Neural progenitor cell (in vitro differentiated cells): ENCODE measurements at places on chromosomes 1 and 21.
A peak's percentile ranks its signal among the peaks of the same experiment; 100 is the strongest.

DNA sequence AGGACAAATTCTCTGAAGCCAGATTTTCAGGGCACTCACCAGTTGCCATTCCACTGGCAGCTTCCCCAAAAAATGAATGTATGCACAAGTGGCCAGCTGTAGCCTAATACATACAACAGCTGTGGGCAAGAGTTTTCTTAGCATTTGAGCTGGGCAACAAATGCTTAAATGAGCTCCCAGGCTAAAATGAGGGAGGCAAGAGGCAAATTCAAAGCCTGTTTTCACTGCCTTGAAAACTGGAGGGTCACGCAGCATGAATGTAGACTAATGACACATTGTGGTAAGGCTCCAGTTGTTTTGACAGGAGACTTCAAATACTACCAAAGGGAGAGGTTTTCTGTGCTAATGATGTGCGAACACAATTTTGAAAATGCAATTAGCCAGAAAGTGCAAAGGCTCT, 88.2 kb downstream of the TIAM1 start:
- H3K27ac ChIP-seq: peak overlapping the region; percentile 15
- no peaks in the 10 kb centered on the region for H3K36me3 ChIP-seq
- no peak overlapping the region for H3K4me3 ChIP-seq
- no peak for DNase-seq

GRCh38 chr1:236292425-236292824, 10.7 kb upstream of the ERO1B start:
- H3K4me1 ChIP-seq: peaks cover 5% of the 10 kb centered on the region
- no peaks in the 10 kb centered on the region for H3K27me3 ChIP-seq
- H3K27ac ChIP-seq: no peak overlapping the region
- H3K36me3 ChIP-seq: no peaks in the 10 kb centered on the region

DNA sequence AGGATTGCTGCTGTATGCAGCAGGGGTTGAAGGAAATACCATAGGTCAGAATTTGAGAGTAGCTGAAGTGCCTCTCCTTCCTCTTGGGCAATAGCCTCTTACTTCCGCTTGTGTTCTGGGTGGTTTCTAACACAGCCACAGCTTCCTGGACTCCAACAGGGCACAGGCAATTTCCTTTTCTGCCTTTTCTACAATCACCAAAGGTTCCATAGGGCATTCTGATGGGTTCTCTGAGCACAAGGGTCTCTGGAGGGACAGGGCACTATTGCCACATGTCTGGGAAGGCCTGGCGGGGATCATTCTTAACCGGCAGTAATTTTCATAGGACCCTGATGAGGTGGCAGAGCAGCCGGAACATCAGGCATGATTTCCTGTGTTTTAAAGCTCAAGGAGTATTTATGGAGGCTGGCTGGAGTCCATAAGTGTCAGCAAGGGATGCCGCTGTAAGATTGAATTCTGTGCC, 5.5 kb upstream of the AGTRAP start:
- no peak overlapping the region for H3K27ac ChIP-seq
- DNase-seq: no peak
- peaks cover 17% of the 10 kb centered on the region for H3K4me1 ChIP-seq

DNA sequence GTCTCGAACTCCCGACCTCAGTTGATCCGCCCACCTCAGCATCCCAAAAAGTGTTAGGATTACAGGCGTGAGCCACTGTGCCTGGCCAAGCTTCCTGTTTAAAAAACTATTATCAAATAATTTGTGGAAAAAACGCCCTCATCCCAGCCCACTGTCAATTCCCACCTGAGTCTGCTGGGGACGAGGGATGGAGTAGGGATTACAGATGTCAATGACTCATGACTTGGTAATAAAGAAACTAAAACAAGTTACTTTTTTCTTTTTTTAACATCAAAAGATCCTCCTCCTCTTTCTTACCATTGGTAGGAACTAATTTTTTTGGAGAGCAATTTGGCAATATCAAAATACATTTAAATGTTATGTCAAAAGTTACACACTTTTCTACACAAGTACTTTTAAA, 9.7 kb downstream of the CNN3 start:
- H3K27me3 ChIP-seq: no peaks in the 10 kb centered on the region
- H3K4me1 ChIP-seq: peaks cover 34% of the 10 kb centered on the region
- H3K27ac ChIP-seq: no peak overlapping the region

DNA sequence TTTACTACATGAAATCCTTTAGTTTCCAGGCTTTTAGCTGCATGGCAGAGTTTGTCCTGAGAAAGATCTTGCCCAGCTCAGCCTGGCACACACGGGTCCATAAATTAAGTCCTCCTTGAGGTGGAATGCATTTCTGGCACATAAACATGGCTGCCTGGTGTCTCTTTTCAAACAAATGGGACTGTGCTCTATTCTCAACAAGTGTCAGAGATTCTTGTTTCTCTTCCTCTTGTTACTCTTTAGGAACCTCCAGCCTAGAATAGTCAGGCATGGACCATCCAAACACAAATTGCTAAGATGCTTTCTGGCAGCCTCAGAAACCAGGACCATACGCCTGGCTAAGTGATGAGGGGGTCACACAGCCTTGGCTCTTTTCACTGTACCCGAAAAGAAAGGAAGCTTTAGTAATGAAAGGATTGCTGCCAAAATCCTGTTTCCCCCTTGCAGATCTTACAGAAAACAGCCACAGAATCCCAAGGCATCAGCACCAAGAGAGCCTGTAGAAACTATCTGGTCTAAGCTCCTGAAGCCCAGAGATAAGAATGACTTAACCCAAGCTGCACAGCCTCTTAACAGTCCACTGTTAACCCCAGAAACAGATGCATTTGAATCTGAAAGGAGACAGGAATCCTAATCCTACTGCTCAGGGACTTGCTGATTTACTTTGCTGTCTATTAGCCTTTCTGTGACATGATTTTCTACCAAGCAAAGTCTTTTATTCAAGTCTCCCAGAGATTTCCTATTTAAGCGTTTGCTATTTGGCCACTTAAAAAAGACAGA, 31.9 kb upstream of the NRDC start:
- DNase-seq: peak; percentile 29
- H3K27ac ChIP-seq: peak overlapping the region; percentile 70
- no peak overlapping the region for H3K4me3 ChIP-seq
- H3K4me1 ChIP-seq: peaks cover 25% of the 10 kb centered on the region

- no peaks in the 10 kb centered on the region for H3K4me1 ChIP-seq
- H3K27me3 ChIP-seq: no peaks in the 10 kb centered on the region
- no peaks in the 10 kb centered on the region for H3K36me3 ChIP-seq
- H3K27ac ChIP-seq: no peak overlapping the region
Measured at GRCh38 chr1:71778940-71779339, 503.4 kb downstream of the NEGR1 start.

DNA sequence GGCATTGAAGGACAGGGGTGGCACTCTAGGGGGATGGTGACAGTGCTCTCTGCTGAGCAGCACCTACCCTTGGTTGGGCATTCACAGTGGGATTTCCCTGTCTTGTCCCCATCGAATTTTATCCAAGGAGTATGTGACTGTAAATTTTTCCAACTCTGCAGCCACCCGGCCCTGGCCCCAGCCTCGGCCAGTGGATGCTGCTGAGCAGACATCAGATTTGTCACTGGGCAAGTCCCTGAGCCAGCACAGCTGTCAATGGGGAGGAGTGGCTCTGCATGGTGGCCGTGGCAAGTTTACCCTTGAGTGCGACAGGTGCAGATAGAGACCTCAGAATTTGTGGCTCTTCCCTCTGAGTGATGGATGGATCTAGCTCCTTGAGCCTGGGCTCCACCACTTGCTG, 240.2 kb upstream of the CSF3R start:
- H3K27me3 ChIP-seq: no peaks in the 10 kb centered on the region
- H3K4me1 ChIP-seq: no peaks in the 10 kb centered on the region
- no peaks in the 10 kb centered on the region for H3K36me3 ChIP-seq
- no peak overlapping the region for H3K27ac ChIP-seq

DNA sequence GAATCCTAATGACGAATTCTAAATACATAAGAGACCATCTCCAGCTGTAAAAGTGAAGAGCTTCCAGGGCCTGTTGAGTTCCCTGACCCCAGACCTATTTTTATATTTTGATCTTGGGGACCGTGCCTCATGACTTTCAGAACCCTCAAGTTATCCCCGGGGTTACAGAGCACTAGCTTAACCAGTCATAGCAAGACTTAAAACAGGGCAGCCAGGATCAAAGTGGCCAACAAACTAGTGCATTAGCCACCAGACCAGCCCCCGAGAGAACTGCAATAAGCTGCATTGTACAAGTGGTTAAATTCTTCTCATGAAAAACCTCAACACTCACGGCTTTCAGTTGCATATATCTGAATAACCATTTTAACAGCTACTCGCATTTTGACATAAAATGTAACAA, 183.0 kb downstream of the BARHL2 start:
- no peak overlapping the region for H3K27ac ChIP-seq
- H3K36me3 ChIP-seq: no peaks in the 10 kb centered on the region
- peak; percentile 21 for DNase-seq
- H3K4me1 ChIP-seq: peaks cover 61% of the 10 kb centered on the region
- H3K4me3 ChIP-seq: peak overlapping the region; percentile 12

GRCh38 chr1:84691122-84691783, 992 bp upstream of the SSX2IP start:
- peaks cover 40% of the 10 kb centered on the region for H3K4me1 ChIP-seq
- peak overlapping the region; percentile 95 for H3K27ac ChIP-seq
- H3K36me3 ChIP-seq: no peaks in the 10 kb centered on the region

DNA sequence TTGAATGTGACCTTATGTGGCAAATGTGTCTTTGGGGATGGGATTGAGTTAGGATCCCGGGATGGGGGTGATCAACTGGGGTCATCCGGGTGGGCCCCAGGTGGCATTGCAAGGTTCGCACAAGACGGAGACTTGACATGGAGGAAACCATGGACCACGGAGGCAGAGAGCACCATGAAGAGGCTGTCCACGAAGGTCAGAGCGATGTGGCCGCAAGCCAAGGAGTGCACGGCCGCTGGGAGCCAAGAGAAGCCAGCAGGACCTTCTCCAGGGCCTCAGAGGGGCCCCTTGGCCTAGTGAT, 22.3 kb upstream of the COL18A1 start:
- no peak overlapping the region for H3K4me3 ChIP-seq
- no peak overlapping the region for H3K27ac ChIP-seq
- no peaks in the 10 kb centered on the region for H3K27me3 ChIP-seq
- peaks cover 23% of the 10 kb centered on the region for H3K4me1 ChIP-seq
- DNase-seq: no peak
- no peaks in the 10 kb centered on the region for H3K36me3 ChIP-seq

- H3K4me1 ChIP-seq: peaks cover 37% of the 10 kb centered on the region
- H3K27ac ChIP-seq: no peak overlapping the region
- DNase-seq: no peak
- no peaks in the 10 kb centered on the region for H3K36me3 ChIP-seq
Measured at GRCh38 chr1:157110686-157111085, 11.1 kb upstream of the ETV3L start.

DNA sequence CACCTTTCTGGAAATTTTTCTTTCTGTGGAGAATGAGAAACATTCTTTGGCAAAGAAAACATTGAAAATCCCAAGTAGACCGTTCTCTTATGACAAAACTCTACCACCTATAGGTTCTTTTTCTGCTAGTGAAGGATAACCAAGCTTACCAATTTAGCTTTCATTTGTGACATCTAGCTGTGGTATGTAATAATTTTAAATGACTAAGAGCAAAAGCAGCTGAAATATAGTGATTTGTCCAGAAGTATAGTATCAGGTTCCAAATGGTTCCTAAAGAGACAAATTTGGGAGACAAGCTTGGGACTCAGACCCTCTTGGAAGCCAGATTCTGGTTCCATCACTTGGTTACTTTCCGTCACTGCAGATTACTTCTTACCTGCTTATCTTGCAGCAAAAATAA, 24.4 kb downstream of the FUBP1 start:
- no peak overlapping the region for H3K4me3 ChIP-seq
- H3K27me3 ChIP-seq: no peaks in the 10 kb centered on the region
- no peak for DNase-seq
- H3K27ac ChIP-seq: no peak overlapping the region

DNA sequence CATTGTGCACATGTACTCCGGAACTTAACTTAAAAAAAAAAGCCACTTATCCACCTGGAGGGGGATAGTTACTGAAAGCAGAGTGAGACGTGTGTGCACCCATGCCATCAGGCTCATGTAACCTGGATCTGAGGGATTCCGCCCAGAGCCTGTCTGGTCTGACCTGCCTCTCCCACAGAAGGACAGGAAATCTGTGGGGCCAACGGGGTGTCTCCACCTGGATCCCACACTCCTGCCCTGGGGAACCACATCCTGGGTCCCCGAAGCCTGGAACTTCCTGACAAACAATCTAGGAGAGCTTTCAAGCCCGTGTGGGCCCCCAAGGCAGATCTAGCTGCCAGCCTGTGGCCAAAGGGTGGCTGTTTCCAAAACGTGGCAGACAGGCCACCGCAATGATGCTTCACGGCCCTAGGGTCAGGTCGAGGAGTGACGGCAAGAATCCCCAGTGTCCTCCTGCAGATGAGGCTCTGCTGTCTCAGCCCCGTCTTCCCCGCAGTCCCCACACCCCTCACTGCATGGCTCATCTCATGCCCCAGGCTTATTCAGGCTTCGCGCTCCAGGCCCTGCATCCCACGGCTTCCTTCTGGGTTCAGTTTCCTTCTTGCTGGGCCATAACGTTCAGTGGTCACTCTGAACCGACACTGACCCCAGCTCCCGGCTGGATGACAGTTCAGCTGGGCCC, 21.0 kb upstream of the PCBP3 start:
- no peaks in the 10 kb centered on the region for H3K27me3 ChIP-seq
- H3K27ac ChIP-seq: no peak overlapping the region
- H3K36me3 ChIP-seq: no peaks in the 10 kb centered on the region
- H3K4me1 ChIP-seq: peaks cover 7% of the 10 kb centered on the region
- no peak overlapping the region for H3K4me3 ChIP-seq

DNA sequence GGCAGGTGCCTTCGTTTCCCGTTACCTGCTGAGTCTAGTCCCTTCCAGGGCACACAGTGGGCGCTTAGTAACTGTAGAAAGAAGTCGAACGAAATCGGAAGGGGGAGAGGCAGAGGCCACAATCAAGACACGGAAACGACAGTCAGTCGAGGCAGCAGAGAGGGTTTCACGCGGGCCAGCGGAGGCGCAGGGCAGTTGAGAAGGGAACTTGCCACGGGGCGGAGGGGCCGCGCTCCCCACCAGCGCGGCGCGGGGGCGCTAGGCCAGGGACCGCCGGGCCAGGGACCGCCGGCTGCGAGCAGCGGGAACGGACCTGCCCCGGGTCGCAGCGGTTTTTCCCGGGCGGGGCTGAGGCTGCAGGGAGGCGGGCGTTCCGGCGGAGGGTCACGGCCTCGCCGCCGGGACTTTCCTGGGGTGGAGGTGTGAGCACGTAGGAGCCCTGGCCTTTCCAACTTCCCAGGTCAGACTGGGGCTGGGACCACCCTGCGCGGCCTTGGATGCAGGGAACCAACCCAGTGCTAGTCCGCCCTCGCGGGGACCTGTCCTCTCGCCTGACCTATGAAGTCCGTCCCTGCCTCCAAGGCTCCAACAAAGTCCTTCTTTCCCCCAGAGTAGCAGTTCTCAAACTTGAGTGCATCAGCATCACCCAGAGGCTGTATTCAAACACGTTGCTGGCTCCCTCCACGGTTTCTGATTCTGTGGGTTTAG, 150.1 kb upstream of the FGGY start:
- peak; percentile 66 for DNase-seq
- no peaks in the 10 kb centered on the region for H3K36me3 ChIP-seq
- peak overlapping the region; percentile 46 for H3K4me3 ChIP-seq
- H3K4me1 ChIP-seq: peaks cover 9% of the 10 kb centered on the region
- H3K27me3 ChIP-seq: peaks cover 25% of the 10 kb centered on the region
